ENCODE measurements at places on chromosomes 12 and 14.

- peak; percentile 56 for DNase-seq
Measured at GRCh38 chr12:6295094-6295811, 15.2 kb upstream of the PLEKHG6 start.

GRCh38 chr14:105500726-105501101, 9.7 kb downstream of the TEDC1 start:
- DNase-seq: no peak

- DNase-seq: no peak
Measured at GRCh38 chr12:102755266-102755665, 161.8 kb downstream of the PAH start.

- no peak for DNase-seq
Measured at GRCh38 chr14:40899435-40899834, 707.2 kb upstream of the LRFN5 start.

DNA sequence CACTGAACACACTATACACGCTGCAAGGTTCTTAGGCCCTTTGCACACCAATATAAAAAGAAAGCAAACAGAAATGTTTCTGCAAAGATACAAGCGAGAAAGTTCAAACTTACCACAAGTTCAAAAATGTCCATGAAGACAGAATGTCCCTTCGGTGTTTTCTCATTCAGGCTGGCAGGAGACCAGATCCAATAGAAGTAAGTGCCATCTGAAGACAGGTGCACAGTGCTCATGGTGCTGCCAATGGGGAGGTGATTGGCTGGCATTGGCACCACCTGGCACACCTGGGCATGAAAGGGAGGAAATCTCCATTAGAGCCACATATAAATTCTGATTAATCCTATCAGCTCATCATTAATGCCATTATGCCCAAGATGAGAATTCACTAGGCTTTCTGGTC, 76.3 kb downstream of the HECTD4 start:
- DNase-seq: no peak

GRCh38 chr12:93100610-93101009, 171.5 kb upstream of the EEA1 start:
- DNase-seq: peak; percentile 59

- peak; percentile 64 for DNase-seq
Measured at GRCh38 chr12:32399370-32400113, at the start of gene FGD4. Gene FGD4 (plus strand): TSS chr12:32399558.

DNA sequence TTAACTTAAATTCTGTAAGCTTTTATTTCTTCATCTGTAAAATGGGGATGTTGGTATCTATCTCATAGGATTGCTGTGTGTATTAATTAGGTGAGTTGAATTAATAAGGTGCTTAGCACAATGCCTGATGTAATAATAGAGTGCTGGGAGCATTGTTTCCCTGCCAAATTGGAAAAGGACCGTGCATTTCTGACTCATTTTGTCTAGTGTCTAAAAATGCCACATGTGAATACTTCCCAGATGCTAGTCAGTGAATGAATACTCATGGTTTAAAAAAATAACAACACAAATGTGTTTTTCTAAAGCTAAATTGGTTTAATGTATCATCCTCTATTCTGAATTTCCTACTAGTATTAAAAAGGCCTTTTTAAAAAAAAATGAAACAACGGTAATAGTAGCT, 45.4 kb upstream of the NEDD1 start:
- DNase-seq: peak; percentile 35

DNA sequence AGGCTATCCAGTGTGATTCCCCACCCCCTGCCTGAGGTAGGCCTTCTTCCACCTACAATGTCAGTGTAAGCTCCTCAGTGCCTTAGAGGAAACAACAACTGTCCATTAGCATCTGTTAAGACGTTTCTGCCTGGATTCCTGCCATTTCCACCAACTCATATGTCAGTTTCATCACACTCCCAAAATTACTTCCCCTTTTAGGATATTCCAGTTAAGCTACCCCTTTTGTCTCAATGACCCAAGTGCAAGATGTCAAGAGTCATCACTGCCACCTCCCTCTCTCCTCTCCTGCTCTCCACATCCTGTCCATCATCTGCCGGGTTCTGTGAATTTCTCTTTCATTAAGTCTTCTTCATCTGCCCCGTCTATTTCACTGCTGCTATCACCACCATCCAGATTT, 189.4 kb downstream of the DPF3 start:
- no peak for DNase-seq

DNA sequence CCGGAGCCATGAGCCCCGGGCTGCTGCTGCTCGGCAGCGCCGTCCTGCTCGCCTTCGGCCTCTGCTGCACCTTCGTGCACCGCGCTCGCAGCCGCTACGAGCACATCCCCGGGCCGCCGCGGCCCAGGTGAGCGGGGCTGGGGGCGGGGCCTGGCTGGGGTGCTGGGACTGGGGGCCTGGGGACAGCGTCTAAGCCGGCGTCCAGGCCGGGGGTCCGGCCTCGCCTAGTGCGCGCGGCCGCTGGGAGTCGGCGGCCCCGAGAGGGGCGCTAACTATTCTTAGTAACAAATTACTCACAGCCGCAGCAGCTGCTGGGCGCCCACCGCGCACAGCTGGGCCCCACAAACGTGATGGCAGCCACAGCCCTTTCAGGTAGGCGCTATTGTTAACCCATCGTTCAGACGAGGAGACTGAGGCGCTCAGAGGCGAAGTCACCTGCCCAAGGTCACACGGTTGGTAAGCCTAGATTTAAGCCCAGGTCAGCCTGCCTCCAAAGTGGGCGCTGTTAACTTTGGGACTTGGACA, 374 bp downstream of the CYP46A1 start:
- DNase-seq: no peak

DNA sequence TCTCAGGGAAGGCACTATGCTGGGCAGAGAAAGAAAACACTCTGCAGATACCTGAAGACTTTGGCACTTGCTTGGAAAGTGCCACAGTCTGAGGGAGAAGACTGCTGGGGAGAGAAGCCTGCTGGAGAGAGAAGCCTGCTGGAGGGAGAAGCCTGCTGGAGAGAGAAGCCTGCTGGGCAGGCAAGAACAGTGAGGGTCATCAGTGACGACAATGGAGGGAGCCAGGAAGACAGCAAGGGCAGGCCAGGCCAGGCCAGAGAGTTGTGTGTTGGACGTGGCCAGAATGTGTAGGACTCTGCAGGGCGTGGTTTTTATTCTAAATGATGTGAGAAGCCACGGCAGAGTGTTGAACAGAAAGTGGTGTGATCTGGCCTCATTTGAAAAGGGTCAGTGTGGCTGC, 185.3 kb upstream of the ABCD2 start:
- no peak for DNase-seq

DNA sequence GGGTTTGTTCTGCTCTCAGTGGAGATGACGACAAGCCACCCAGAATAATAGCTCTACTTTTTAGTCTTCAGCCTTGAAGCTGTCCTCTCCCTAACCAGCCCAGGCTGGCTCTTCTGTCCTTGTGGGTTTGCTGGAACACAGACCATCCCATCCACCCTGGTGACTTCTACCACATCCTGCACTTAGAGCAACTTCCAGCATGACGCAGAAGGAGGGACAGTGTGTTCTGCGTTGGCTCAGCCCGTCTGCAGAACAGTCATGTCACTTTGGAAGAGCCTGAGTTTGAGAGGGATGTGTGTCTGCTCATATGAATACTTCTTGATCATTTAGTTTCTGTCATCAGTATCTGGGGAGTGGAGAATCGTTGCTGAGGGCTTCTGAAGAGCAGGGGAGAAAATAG, 198.0 kb downstream of the CACNA1C start:
- peak; percentile 39 for DNase-seq

GRCh38 chr12:12403264-12404248, 46.7 kb downstream of the BORCS5 start:
- DNase-seq: no peak

DNA sequence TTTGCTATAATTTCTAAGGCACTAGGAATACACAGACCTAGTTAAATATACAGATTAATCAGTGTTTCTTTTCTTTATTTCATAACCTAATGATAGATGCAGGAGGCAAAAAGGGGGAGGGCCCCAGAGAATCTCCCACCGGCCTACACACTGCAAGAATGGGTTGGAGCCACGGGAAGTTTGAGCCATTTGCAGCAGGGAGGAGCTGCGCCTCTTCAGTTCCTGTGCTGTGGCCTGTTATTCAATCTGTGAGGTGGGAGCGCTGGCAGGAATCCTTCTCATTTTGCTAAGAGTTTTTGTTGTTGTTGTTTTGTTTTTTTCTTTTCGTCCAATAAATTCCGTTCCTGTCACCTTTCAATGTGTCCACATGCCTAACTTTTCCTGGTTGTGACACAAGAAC, 251.3 kb upstream of the RPL10L start:
- no peak for DNase-seq

DNA sequence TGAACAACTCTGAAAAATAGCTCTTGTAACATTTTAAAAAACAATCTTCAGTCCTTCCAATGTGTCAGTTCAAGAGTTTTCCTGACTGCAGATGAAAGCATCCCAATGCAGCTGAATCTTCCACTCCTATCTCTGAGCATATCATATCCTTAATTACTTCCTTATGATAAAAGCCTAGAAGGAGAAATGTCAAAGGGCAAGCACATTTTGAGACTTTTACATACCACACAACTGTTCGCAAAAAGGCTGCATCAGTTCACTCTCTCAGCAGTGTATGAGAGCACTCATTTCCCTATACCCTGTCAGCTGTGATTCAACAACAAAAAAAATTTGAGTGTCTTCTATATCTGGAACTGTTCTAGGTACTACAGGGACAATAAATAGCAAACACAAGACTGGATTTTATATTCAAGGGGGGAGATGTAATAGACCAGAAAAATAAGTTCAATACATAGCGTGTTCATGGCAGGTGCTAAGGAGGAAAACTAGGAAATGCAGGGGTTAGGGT, 66.1 kb downstream of the ACADS start:
- no peak for DNase-seq

DNA sequence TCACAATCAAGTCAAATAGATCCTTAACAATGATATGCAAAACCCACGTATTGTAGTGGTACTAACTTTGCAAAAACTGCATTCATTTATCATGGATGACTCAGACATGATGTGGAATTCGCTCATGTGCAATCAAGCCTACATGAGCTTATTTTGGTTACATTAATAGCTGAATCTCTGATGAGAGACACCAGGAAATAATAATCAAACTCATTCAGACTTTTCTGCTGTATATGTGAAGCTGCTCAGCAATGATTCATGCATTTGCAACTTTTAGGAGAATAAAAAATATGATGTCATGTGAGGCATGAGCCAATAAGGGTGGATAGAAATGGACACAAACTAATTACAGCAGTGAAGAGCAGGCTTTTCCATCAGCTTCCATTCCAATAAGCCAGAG, 1075.8 kb upstream of the TMEM132C start:
- peak; percentile 46 for DNase-seq

- peak; percentile 84 for DNase-seq
Measured at GRCh38 chr12:105420659-105421240, 90.3 kb downstream of the C12orf75 start.

GRCh38 chr12:113278633-113279032, 56.3 kb downstream of the SLC8B1 start:
- no peak for DNase-seq

GRCh38 chr14:28375295-28375694, 391.3 kb upstream of the FOXG1 start:
- peak; percentile 12 for DNase-seq

- peak; percentile 88 for DNase-seq
Measured at GRCh38 chr12:48903982-48904411, 21.3 kb downstream of the FKBP11 start.

DNA sequence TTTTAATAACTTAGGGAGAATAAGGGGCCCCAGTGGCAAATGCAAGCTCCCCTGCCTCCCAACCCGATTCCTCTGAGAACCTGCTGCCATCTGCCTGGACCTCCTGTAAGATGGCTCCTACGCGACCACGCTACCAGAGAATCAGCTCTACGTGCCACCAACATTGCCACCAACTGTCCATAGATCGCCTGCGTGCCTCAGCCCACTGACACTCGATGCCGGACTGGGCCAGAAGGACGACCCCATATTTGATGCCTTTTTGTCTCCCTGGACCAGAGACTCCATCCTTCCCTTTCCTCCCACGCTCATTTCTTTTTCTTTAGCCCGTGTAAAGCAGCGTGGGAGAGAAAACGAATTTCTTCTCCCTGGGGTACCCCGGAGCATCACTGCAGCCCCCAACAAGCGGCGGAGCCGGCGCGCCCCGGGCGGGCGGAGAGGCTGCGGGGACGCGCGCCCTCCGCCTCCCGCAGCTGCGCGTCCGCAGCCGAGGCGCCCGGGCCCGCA, 565 bp upstream of the KLHL42 start:
- peak; percentile 38 for DNase-seq

GRCh38 chr14:59187802-59188460, 536 bp upstream of the DAAM1 start:
- no peak for DNase-seq

DNA sequence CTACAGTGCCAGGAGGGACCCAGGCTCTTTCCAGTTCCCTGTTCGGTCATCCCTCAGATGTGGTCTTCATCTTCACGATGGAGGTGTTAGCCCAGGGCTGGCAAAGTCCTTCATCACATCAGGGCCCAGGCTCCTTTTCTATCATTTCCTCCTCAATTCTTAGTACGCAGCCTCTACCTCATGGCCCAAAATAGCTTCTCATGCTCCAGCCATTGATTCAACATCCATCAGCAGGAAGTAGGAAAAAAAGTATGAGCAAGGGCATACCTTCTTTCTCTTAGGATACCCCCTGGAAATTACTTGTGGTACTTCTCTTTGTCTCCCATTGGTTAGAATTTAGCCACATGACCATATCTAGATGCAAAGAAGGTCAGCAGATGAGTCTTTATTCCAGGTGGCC, 12.2 kb upstream of the ZDHHC22 start:
- no peak for DNase-seq

GRCh38 chr12:79531518-79531917, 159.2 kb downstream of the PAWR start:
- DNase-seq: peak; percentile 18

DNA sequence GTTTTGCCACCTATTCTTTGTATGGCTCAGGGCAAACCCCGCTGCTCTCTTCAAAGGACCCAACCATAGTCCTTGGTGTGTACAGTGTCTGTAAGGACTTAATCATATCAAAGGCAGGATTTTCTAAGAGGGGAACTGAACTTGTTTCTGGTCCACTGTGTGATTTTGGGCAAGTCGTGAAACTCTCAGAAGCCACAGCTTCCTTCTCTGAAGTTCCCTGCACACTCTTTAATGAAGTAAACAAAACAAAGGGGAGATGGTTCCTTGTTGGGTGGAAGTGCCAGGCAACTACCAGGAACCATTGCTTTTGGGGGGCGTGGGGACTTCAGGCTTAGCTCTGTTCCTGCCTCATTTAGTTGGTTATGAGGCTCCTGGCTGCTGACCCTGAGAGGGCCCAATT, 152.4 kb downstream of the VRK1 start:
- no peak for DNase-seq

GRCh38 chr12:29858270-29858786, 74.6 kb upstream of the TMTC1 start:
- DNase-seq: no peak

DNA sequence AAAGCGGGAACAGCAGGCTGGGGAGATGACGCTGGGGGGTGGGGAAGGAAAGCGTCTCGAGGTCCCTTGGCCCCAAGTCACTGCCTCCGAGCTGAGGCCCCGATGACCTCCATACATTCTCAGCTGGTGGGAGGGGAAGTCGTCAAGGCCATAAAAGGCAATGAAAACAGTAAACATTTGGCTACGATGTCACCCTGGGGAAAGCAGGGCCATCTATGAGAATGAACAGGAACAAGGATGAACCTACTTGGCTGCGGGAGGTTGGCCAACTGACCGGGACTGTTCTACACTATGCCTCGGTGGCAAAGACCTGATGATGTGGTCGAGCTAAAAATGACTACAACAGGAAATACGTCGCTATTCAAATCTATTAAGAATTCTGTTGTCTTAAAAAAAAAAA, 19.5 kb downstream of the PRKAB1 start:
- no peak for DNase-seq
